ENCODE measurements at places on chromosomes 4 and X.

DNA sequence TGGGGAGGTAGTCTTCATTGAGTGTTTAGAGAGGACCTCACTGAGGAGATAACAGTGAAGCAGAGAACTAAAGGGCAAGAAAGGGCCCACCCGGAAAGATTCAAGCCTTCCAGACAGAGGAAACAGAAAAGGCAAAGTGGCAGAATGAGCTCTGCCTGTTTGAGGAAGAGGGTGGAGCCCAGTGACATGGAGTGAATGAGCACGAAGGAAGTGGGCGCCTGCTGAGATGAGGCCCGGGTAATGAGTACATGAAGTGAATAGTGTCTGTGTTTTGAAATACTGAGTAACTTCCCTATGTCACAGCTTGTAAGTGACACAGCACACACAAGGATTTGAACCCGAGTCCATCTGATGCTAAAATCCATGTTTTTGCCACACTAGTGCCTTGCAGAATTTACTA is 32.5 kb upstream of the TLR2 start:
- DNase-seq: peak; percentile 44

DNA sequence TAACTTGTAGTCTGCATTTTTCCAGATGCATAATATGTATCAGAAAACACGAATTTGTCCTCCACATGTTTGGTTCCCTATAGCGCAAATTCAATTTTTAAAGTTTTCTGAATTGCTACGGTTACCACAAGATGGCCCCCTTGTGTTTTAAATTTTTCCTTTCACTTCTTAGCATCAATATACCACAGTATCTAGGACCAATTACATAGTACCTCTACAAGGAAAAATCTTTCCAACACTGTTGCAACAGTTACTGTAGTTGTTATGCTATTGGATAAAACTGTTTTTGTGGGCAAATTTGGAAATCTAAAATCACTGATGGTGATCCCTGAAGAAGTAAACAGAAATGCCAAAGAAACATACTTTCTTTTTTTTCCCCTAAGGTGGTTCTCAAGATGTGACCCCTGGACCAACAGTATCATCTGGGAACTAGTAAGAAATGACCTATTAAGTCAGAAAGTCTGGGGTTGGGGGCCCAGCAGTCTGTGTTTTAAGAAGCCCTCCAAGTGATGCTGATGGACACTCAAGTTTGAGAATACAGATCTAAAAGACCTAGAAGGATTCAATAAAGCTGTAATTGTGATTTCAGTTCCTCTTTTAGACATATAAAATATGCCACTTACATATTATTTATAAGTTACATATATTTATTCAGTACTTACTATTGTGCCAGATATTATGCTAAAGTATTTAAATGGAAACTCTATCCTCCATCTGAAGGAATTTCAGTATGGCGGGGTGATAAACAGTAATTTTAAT is 3.1 kb downstream of the ZGRF1 start:
- no peak for DNase-seq

- DNase-seq: no peak
Measured at GRCh38 chr4:52751487-52751911, 274 bp upstream of the ERVMER34-1 start.

DNA sequence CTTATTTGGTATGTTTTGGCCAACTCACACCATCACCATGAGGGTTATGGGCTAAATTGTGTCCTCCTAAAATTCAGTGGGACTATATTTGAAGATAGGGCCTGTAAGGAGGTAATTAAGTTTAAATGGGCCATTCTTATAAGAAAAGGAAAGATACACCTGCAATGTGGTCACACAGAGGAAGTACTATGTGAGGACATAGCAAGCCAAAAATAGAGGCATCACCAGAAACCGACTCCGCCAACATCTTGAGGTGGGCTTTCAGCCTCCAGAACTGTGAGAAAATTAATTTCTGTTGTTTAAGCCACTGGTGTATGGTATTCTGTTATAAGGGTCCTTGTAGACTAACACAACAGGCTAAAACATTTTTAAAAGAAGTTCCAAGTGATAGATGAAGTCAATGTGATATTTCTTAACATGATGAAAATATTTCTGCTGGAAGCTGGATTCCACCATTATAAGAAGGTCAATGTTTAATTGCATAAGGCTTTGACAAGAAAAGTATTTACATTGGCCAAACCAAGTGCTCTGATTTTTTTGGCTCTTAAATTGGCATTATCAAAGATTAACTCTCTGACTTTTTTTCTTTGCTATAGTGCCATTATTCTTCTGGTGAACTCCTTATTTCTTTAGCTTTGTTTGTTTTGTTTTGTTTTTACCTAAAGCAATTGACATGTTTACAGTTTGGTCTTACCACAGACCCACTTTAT is 540.9 kb downstream of the PPARGC1A start:
- no peak for DNase-seq

GRCh38 chr4:146059865-146060264 is 115.7 kb upstream of the LSM6 start:
- DNase-seq: no peak

DNA sequence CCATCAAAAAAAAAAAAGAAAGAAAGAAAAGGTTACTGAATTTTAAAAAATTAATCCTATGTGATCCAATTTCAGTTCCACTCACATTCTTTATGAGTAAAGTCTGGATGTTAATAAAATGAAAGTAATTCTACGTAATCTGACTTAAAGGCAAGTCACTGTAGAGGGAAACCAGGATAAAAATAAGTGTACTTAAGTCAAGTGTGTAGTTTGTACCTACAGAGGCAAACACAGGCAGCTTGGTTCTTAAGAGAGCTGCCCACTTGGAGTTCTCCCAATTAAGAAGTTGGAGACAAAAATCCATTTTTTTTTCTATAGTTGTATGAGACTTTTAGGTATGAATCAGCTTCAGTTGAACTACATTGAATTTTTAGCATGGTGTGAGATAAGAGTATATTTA is 7.0 kb upstream of the LRAT start:
- no peak for DNase-seq

DNA sequence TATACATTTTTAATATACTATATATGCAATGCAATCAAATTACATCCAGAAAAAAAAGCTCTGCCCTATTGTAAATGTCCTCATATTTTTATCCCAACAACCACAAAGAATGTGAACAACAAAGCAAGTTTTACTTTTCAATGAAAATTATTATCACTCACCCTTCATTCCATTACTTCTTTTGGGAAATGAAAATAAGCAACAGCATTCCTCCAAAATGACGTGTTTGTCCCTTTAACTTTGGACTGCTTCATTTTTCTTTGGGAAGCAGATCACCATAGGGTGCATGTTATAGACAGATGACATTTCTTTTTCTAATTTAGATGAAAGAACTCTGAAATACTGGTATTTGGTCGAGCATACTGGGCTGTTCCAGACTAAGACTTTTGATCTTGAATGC is 667.1 kb upstream of the BOD1L1 start:
- DNase-seq: no peak

GRCh38 chr4:168480931-168481611 is 779 bp upstream of the DDX60L start:
- peak; percentile 14 for DNase-seq

GRCh38 chrX:20639115-20639514 is 372.4 kb upstream of the RPS6KA3 start:
- DNase-seq: no peak

DNA sequence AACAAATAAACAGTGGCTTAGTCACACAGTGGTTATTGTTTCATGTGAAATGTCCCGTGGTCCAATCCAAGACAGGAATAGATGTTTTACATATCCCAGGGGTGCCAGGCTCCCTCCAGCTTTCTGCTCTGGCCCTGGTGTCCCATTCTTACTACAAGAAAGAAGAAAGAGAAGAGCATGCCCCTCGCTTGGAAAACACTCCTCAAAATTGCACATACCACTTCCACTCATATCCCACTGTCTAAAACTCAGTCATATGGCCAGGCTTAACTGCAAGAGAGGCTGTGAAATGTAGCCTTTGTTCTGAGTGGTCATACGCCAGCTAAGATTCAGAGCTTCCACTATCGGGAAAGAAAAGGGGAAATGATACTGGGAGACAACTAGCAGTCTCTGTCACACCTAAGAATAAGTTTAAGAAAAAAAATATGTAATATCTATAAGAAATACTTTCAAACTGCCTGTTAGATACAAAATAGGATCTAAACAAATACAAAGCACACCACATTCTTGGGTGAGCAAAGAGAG is 306.8 kb upstream of the FAM241A start:
- no peak for DNase-seq

- DNase-seq: no peak
Measured at GRCh38 chr4:25310803-25311166, 1.8 kb upstream of the ZCCHC4 start.

DNA sequence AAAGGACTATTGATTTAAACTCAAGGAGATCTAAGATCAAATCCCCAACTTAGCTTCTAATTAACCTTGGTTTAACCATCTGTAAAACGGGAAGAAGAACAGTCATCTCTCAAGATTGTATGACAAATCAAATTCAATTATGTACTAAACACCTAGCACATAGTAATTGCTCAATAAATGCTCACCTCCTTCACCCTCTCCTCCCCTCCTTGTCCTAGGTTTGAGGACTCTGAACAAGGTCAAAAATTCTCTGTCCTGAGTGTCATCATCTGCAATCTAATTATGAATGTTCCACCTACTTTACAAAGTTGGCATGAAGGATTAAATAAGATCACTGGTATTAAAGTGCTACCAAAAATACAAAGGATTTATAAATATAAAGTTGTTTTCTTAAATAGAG is 320.1 kb upstream of the PPARGC1A start:
- DNase-seq: no peak

DNA sequence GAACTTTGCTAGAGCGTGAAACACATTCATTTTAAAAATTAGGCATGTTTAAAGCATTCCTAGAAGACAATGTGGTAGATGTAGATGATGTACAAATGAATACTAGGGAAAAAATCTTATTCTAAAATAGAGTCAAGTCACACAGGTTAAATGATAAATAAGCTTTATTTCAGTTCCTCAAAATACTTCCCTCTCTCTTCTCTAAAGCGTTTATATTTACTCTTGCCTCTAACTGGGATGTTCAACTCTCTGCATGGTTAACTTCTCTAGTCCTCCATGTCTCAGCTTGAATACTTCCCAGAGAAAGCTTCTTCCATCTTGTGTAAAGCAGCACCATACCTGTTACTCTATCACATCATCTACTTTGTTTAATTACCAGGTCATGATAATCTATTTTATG is 30.9 kb upstream of the GLRA3 start:
- no peak for DNase-seq

DNA sequence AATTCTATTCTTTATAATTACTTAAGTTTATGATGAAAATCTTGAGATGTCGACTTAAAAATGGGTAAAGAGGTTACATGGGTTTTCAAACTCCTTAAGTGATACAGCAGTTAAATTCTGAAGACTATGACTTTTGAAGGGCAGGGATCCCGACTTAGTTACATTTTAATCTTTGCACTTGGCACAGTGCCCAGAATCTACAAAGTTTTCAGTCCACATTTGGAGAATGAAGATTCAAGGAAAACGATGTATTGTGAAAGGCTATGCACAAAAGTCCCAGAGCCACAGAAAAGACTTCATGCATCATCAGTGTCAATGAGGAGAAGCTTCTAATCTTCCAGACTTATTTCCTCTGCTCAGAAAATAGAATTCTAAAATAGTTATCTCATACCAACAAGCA is 36.3 kb upstream of the GRPR start:
- no peak for DNase-seq

GRCh38 chr4:108107101-108107500 is 61.6 kb downstream of the LEF1 start:
- no peak for DNase-seq

- DNase-seq: no peak
Measured at GRCh38 chrX:21932292-21933002, 8.1 kb upstream of the SMS start.

- no peak for DNase-seq
Measured at GRCh38 chrX:1105671-1106419, 106.6 kb downstream of the CRLF2 start.

DNA sequence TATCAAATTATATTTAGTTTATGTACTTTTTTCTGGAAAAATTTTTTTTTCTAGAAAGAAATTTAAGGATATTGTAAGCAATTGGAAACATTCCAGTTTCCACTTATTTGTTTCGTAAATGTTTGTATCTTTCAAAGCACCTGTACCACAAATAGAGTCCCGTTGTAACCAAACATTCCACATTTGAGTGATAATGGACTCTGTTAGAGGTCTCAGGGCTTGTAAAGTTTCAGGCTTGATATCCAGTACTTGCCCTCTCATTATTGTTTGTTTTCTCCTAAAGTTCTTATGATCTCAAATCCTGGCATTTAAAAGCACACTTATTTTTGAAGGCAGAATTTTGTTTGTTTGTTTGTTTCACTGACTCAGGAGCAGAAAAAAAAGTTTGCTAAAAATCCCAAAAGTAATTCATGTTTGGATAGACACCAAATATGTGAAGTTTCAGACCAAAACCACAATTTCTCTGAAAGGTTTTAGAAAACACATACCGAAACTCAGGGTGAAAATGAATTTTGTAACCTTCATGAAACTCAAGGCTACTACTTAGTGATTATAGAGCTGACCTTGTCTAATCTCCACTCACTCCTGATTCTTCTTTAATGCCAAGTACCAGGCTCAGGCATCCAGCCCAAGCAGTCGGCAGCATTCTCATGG is 5.7 kb upstream of the TMEM192 start:
- DNase-seq: no peak

- DNase-seq: peak; percentile 74
Measured at GRCh38 chr4:113355550-113356371, 306.3 kb downstream of the ANK2 start.

GRCh38 chr4:121551881-121552280 is 144.9 kb downstream of the ANXA5 start:
- no peak for DNase-seq

GRCh38 chrX:110743679-110744340 is 51.8 kb downstream of the CHRDL1 start:
- DNase-seq: no peak

- no peak for DNase-seq
Measured at GRCh38 chr4:111837761-111838160, 307.5 kb upstream of the FAM241A start.

- DNase-seq: no peak
Measured at GRCh38 chr4:47410271-47410670, 53.2 kb downstream of the COMMD8 start.

- no peak for DNase-seq
Measured at GRCh38 chr4:118282692-118283091, 70.1 kb downstream of the PRSS12 start.

- DNase-seq: no peak
Measured at GRCh38 chrX:153791104-153791852, 2.9 kb downstream of the IDH3G start.

- DNase-seq: no peak
Measured at GRCh38 chrX:49282647-49283011, 13.0 kb downstream of the PPP1R3F start.

DNA sequence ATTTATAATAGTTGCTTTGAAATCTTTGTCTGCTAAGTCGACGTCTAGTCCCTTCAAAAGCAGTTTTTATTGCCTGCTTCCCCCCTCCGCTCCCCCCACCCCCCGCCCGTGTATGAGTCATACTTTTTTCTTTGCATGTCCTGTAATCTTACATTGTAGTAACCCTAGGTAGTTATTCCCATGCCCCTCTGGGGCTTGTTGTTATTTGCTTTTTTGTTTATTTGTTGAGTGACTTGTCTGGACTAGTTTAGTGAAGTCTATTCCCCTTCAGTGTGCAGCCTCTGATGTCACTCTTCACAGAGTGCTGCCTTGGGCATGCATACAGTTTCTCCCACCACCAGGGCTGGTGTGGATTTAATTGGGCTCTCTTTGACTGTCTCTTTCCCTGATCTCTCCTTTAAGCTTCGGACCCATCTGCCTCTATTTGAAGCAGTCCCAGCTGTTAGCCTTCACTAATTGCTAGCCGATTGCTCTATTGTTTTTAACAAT is 86.2 kb downstream of the PPEF1 start:
- no peak for DNase-seq

GRCh38 chr4:183397741-183398297 is 46.6 kb upstream of the CDKN2AIP start:
- no peak for DNase-seq
